ENCODE measurements at places on chromosomes 3 and 15.
A peak's percentile ranks its signal among the peaks of the same experiment; 100 is the strongest.

- DNase-seq, result no peak
Measured at GRCh38 chr15:46270481-46271147, 635.8 kb downstream of the SQOR start.

DNA sequence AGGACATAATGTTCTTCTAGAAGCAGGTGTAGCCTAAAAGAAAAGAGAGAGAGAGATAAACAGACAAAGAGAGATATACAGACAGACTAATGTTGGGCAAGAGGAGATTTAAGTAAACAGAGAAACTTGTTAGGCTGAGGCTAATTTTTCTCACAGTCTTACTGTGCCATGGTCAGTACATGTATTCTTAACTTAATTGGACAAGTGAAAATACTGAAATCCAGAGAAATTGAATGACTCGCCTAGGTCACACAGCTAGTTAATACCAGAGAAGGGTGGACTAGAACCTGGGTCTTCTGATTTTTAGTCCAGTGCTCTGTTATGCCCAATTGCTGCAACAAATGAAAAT, 6.7 kb upstream of the ZNF609 start:
- no peak for DNase-seq

- peak; percentile 41 for DNase-seq
Measured at GRCh38 chr3:50189274-50189673, 2.1 kb upstream of the GNAT1 start.

DNA sequence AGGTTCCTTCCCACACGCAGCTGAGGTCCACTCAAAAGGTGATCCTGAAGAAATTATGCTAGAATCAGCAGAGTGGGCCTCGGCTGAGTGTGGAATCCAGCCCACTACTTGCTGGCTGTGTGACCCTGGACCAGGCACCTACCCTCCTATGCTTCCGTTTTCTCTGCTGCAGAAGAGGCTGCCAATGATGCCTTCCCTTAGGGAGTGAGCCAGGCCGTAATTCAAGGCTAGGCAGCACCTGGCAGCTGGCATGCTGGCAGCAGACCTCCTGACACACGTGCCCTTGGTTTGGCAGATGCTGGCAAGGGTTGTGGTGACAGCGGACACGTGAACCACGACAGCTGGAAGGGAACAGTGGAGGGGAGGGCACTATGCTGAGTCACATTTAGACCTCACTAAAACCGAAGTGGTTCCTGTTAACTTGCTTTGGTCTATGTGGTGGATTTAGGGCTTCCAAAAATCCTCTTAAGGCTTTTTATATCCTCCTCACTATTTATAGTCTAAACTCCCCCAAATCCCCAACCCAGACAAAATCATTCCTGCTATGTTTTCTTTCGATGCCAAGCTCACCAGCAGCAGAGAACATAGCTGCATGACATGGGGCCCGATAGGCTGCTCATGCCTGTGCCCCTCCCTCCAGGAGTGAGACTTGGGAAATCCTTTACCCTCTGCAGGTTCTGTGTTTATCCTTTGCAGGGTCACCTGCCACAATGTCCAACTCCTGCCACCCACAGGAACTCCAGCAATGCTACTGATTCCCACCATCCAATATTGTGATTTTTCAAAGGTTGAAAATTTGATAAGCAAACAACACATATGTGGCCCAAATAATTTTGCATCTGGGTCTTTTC, 10.6 kb upstream of the PCSK6 start:
- DNase-seq, result no peak

DNA sequence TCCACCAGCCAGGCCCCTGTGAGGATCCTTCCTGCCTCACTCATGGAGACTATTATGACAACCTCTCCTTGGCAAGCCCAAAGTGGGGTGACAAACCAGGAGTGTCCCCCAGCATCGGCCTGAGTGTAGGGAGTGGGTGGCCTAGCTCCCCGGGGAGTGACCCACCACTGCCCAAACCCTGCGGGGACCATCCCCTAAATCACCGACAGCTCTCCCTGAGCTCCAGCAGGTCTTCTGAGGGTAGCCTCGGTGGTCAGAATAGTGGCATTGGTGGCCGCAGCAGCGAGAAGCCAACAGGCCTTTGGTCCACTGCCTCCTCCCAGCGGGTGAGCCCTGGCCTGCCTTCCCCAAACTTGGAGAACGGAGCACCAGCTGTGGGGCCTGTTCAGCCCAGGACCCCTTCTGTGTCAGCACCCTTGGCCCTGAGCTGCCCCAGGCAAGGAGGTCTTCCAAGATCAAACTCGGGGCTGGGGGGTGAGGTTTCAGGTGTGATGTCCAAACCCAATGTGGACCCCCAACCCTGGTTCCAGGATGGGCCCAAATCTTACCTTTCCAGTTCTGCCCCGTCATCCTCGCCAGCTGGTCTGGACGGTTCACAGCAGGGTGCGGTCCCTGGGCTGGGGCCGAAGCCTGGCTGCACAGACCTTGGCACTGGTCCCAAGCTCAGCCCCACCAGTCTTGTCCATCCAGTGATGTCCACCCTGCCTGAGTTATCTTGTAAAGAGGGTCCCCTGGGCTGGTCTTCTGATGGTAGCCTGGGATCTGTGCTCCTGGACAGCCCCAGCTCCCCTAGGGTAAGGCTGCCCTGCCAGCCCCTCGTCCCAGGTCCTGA, 1.0 kb downstream of the LIMD1 start:
- peak; percentile 56 for DNase-seq

- DNase-seq, result no peak
Measured at GRCh38 chr3:21390856-21391255, 360.2 kb downstream of the ZNF385D start.

DNA sequence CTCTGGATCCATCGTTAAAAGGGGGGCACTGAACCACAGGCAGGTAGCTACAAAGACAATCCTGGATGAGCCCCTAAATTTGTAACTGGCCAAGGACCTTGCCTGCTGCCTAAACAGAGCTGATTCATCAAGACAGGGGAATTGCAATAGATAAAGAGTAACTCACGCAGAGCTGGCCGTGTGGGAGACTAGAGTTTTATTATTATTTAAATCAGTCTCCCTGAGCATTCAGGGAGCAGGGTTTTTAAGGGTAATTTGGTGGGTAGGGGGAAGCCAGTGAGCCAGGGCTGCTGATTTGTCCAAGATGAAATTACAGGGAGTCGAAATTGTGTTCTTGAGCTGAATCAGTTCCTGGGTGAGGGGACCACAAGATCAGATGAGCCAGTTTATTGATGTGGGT, 885.1 kb upstream of the CADM2 start:
- DNase-seq, result no peak

GRCh38 chr3:100719136-100719535, 9.8 kb downstream of the TFG start:
- DNase-seq, result no peak

DNA sequence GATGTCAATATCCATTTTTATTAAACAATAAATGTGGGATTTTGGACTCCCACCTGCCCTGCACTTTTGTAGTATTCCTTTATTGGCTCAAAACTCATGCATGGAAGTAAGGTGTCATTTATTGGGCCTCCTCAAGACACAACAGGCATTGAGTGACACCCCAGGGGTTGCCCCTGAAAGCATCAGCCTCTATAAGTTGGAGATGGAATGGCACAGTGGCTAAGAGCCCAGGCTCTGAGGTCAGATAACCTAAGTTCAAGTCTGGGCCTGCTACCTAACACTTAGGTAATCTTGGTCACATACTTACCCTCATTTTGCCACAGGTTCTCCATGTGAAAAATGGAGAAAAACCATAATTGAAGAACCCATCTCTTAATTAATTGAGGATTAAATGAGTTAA, 4.6 kb downstream of the CAPN3 start:
- DNase-seq, result no peak

DNA sequence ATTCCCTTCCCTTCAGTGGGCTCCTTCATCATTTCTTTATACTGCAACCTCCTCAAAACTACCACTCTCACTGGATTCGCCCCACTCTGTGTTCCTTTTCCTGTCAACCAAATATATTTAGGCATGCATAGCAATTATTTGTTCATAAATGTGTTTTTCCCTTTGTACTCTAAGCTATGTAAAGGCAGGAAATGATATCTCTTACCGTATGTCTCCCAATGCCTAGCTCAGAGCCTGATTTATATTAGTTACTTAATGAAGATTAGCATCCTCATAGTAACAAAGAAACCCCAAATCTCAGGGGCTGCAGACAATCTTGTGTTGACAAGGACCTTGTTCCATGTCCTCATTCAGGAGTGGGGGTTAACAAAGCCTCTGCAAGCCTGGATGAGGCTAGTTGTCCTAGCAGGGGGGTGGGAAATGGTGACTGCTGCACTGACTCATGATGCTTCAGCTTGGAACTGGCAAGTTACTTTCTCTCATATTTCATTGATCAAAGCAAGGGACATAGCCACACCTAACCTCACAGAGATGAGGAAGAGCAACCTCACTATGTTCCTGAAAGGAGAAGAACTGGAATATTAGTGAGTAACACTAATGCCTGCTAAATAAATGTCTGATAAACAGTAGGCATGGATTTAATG, 15.2 kb downstream of the PHLDB2 start:
- peak; percentile 41 for DNase-seq

GRCh38 chr3:8282541-8283165, 219.0 kb upstream of the LMCD1 start:
- no peak for DNase-seq

- no peak for DNase-seq
Measured at GRCh38 chr15:48422401-48422800, 91.2 kb downstream of the DUT start.

DNA sequence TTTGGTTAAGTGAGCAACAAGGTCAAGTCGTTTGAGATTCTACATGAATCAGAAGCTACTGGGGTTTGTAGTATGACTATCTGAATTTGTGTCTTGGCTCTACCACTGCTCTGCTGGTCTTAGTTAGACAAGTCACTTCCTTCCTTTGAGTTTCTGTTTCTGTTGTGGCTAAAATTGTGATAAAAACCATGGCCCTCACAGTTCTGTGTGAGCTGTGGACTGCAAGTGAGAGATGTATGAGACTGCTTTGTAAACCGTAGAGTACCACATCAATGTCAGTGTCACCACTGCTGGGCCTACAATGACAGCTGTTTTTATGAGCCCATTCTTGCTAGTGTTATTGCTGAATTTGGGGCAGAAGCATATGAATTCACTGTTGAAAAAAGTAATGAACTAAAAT, 32.7 kb downstream of the RARB start:
- DNase-seq, result no peak

DNA sequence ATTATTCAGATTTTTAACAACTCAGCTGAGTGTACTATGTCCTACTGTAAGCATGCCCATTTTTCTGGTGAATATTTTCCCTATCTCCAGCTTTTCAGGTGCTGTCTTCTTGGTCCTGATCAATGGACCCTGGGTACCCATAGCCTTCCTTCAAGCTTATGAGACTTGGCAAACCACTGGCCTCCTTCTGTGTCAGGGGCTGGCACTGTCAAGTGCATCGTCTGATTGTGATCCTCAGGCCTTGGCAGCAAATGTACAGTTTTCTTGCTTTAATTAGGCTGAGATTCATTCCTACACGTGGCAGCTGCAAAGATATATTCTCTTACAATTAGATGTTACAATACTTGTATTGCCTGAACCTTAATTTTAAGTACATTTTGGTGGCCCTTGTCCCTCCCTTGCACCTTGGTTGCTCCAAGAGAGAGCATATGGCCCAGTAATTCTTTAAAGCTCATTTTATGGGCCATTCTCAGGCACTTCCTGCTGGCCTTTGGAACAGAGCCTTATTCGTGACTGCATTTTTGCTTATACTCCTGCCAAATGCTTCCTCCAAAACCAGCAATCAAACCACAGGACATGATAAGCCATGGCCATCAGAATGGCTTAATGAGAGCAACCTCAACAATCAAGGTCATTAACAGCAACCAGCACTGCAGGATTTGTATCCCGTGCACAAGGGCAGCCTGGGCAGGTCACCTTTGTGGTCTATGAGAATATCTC, 179.9 kb downstream of the CNTN6 start:
- no peak for DNase-seq

GRCh38 chr3:194512895-194513601, 26.2 kb upstream of the ATP13A3 start:
- peak; percentile 96 for DNase-seq

GRCh38 chr15:67307889-67308597, 53.5 kb downstream of the IQCH start:
- no peak for DNase-seq

DNA sequence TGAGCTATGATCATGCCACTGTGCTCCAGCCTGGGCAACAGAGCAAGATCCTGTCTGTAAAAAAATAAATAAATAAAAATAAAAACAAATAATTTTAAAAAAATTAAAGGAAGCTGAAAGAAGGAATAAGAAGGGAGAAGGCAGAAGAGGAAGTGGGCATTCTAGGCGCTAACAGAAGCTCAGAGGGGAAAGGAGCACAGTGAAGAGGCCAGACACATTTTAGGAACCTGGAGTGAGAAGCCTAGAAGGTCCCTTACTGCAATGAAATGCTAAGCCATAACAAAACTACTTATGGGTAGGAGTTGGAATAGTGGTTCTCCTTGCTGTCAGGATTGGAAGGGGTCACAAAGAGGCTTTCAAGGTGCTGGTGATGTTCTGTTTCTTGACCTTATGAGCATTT, 64.0 kb downstream of the ITGB5 start:
- DNase-seq, result no peak

GRCh38 chr3:181292984-181293383, 303.4 kb upstream of the DNAJC19 start:
- DNase-seq, result no peak

DNA sequence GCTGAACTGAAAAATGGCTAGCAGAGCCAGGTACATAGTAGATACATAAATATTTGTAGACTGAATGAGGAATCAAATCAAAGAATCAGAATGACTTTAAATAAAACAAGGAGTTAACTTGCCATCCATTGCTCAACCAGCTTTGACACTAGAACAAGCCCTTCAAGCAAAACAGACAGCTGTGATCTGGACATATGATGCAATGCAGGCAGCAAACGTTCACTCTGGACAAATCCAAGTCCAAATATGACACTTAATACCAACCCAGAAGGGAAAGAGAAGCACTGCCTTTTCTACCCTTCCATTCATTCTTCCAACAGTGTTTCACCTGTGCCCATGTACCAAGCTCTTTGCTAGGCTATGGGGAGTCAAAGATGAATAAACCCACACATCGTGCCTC, 4.5 kb downstream of the THRB start:
- no peak for DNase-seq

GRCh38 chr3:81199587-81199986, 561.9 kb downstream of the GBE1 start:
- DNase-seq, result no peak

DNA sequence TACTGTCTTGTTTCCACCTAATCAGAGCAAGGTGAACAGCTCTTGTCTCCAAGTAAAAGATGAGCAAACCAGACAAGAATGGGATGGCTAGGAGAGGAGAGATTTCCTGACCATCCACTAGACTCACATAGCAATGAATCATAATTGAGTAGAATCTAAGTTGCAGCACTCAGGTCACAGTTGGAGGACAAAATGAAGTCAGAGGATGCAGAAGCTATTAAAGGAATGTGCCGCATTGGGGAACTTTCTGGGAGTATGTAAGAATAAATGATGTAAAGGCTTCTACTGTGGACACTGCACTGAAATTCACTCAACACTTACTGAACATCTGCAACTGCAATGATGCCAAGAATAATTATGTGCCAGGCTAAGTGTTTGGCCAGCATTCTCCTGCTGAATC, 217.4 kb upstream of the WNT5A start:
- no peak for DNase-seq
